ENCODE measurements at places on chromosomes 1 and 21.
A peak's percentile ranks its signal among the peaks of the same experiment; 100 is the strongest.

GRCh38 chr1:151309811-151310323 is 17.3 kb downstream of the PI4KB start:
- no peak for DNase-seq

GRCh38 chr21:15839026-15839425 is 109.2 kb downstream of the USP25 start:
- DNase-seq = no peak

DNA sequence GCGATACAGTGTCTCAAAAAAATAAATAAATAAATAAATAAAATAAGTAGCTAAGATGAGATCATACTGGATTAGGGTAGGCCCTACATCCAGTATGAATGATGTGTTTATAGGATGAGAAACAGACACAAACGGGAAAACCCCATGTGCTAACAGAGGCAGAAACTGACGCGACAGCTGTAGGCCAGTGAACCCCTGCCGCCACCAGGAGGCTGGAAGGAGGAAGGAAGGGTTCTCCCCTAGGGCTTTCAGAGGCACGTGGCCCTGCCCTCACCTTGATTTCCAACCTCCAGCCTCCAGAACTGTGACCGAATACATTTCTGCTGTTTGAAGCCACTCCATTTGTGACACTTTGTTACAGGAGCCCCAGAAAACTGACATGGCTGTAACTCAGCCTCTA is 38.5 kb downstream of the CHD5 start:
- DNase-seq = no peak

DNA sequence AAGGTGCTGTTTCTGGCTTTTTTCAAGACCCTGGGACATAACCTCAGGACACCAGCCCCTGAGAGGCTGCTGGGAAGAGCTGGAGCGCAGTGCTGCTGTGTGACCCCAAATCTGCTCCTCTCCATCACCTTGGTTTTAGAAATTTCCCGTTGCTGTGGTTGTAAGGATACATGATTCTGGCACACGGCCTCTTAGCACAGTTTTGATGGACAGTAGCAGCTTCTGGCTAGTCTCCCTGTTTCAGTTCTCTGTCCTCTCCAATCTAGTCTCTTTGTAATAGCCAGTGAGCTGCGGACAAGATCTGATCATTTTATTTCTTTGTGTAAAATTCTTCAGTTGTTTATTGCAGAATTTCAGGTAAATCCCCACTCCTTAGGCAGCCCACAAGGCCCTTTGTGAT is 3.1 kb downstream of the CLIC6 start:
- DNase-seq = no peak

GRCh38 chr1:21653744-21654100 is 15.4 kb downstream of the RAP1GAP start:
- DNase-seq = no peak

DNA sequence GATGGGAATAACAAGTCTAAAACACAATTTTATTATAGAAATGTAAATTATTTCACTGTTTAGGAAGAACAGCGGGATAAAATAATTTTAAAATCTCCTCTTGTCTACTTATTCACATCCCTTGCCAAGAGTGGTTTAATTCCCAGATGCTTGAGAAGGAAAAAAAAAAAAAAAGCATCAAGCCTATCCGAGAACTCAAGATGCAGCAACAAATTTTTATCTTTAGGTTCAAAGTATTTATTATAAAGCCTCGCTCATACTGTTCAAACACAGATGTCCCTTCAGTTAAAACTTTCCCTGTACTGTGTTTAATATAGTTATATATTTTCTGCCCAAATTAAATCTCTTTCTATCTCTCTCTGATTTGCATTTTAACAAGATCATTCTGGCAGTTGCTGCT is 1615.8 kb downstream of the PLA2G4A start:
- DNase-seq = no peak

- DNase-seq = no peak
Measured at GRCh38 chr1:170808216-170808885, 127.0 kb upstream of the MROH9 start.

DNA sequence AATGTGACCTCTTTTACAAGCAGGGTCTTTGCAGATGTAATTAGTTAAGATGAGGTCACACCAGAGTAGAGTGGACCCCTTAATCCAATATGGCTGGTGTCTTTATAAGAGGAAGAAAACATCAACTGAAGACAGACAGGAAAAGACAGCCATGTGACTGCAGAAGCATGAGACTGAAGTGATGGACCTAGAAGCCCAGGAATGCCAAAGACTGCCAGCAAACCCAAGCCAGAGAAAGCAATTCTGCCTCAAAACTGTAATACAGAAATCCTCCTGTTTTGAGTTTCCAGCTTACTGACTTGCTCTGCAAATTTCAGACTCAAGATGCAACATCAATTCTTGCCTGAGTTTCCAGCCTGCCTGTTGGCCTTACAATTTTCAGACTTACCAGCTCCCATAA is 17.3 kb downstream of the ENAH start:
- no peak for DNase-seq

DNA sequence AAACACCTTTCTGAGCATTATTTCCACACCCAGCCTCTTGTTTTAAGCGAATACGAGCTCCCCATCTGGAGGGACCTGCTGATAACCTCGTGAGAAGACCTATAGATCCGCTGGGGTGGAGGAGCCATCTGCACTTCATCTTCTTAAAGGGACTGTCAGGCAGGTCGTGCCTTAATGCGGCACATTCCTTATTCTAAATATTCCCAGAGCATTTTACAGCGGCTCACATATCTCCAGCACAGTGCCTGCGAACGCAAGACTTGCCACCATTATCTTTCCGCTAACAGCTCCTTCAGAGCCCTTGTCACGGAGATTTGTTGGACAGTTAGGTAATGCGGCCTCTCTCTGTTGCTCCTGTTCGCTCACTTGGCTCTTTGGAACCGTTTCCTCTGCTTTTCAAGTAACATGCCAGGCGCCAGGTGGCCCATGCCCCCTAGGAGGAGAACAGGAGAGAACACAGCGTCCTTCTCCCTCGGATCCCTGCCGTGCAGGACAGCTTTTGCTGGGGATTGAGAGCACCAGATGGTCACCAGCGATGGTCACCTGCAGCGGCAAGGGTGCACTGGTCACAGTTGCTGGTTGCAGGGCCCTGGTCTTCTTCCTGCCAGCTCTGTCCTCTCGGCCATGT is 162.4 kb downstream of the PGBD5 start:
- no peak for DNase-seq

- DNase-seq = no peak
Measured at GRCh38 chr1:180560200-180560867, 1.6 kb downstream of the OVAAL start.

- DNase-seq = no peak
Measured at GRCh38 chr1:91851130-91852010, 34.6 kb downstream of the TGFBR3 start.

DNA sequence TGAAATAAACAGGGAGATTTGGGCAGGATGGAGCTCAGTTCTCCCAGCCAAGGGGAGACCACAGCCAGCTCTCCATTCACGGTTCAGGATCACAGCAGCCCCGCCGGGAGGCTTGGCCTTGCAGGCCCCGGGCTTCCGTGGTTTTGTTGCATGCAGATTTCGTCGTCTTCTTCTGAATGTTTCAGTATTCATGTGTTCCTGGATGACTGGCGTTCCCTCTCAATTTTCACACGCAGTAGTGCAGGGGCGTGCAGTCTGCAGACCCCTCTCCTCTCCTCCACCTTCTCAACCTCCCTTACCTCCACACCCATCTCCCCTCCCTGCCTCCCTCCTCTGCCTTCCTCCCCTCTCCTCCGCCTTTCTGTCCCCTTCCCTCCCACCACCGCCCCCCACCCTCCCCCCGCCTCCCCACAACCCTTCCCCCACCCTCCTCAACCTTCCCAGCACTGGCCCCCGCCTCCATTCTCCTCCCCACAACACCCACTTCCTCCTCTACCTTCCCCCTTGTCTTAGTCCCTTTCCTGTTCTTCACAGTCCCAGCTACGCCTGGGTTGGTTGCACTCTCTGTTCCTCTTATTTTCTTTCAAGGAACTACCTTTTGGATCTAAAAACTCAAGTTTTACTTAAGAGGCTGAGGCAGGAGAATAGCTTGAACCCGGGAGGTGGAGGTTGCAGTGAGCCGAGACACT is 8.4 kb upstream of the SLC19A1 start:
- DNase-seq = no peak

GRCh38 chr1:30883389-30884172 is 25.0 kb downstream of the SDC3 start:
- no peak for DNase-seq

GRCh38 chr1:161952607-161953172 is 71.0 kb downstream of the OLFML2B start:
- no peak for DNase-seq

DNA sequence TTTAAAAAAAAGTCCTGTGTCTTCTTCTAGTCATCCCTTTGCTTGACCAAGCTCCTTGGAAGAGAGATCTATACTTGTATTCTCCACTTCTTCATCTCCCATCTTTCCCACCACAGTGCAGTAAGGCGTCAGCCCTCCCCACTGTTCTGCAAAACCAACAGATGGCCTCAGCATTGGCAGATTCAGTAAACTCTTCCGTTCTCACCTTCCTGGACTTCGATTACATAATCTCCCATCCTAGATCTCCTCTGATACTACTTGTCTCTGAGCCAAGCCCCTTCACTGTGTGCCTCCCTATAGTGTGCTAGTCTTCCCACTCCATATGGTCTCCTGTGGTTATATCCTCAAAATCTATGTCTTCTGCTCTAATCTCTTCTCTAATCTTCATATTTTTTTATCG is 1.6 kb upstream of the COLGALT2 start:
- no peak for DNase-seq

- DNase-seq = peak; percentile 10
Measured at GRCh38 chr1:224377676-224378006, 21.0 kb downstream of the CNIH4 start.

GRCh38 chr21:25637851-25638659 is 1.0 kb upstream of the JAM2 start:
- DNase-seq = no peak

DNA sequence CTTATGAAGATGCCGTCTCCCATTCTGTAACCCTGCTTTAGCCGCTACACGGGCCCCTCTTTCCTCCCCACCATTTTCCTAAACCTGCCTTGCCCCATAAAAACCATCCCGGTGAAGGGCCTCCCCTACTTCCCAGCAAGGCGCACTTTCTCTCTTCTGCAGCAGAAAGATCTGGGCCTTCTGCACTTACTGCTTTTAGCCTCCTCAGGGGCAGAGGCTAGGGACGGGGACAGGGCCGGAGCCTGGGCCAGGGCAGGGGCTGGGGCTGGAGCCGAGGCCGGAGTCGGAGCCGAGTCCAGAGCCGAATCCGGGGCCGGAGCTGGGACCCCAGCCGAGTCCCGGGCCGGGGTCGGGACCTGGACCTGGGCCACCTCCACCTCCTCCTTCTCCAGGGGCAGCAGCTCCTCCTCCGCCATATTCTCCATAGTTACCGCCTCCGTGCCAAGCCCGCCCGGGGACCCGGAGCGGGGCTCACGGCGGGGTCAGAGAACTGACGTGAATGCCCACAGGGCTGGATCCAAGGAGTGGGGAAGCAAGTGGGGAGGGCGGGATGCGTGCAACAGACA is 382 bp downstream of the TRMT1L start:
- no peak for DNase-seq

GRCh38 chr1:184493987-184494388 is 107.2 kb downstream of the C1orf21 start:
- DNase-seq = no peak

DNA sequence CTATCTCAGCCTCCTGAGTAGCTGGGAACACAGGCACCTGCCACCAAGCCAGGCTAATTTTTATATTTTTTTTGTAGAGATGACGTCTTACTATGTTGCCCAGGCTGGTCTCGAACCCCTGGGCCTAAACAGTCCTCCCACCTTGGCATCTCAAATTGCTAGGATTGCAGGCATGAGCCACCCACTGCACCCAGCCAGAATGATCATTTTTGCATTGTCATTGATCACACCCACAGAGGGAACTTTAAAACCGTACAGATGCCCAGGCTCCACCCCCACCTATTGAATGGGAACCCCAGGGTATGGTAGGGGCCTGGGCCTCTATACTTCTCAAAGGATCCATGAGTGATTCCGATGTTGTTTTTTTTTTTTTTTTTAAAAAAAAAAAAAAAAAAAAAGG is 36.7 kb downstream of the ETNK2 start:
- no peak for DNase-seq

GRCh38 chr1:161117759-161118581 is at the start of the genes NIT1 and PFDN2:
Gene NIT1 (plus strand): TSS chr1:161118105. CDS start chr1:161118177, 72 bp downstream.
Gene PFDN2 (minus strand): TSS chr1:161118037. CDS start chr1:161118026, 11 bp downstream.
- DNase-seq = no peak

DNA sequence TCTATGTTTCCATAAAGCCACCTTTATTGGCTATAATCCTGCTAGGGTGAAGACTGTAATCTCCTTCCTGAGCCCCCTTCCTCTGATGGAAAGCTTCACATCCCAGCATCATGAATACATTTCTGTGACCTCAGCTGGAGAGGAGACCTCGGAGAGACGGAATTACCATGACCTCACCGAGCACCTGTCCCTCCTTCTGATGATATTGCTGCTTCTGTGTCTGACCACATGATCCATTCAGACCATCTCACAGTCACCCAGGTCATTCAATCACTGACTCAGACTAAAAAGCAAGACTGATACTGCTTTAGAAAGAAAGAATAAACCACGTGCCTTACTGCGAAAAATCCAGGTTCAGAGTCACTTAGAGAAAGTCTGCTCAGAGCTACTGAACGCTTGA is 8.8 kb downstream of the KCND3 start:
- DNase-seq = no peak

DNA sequence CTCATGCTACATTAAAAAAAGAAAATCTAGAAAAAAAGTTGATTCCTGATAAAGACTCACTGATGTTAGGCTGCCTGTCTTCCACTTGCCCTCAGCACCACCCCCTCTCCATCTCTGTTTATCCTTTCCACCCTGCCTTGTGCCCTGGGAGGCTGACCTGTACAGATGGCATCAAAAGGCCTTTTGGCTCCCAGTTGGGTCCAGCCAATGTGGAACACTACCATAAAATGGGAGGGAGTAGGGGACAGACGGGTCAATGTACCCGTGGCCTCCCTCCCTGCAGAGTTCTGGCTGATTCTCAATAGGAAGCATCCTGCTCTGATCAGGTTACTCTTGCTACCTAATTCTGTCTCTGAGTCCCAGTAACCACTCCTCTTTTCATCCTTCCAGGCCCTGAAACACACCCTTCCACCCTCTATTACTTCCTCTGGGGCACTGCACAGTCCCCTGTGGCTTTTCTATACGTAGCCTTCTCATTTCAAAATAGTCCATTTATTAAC is 300.0 kb downstream of the HHIPL2 start:
- DNase-seq = no peak

GRCh38 chr21:34554227-34554626 is 42.2 kb upstream of the KCNE1 start:
- no peak for DNase-seq

DNA sequence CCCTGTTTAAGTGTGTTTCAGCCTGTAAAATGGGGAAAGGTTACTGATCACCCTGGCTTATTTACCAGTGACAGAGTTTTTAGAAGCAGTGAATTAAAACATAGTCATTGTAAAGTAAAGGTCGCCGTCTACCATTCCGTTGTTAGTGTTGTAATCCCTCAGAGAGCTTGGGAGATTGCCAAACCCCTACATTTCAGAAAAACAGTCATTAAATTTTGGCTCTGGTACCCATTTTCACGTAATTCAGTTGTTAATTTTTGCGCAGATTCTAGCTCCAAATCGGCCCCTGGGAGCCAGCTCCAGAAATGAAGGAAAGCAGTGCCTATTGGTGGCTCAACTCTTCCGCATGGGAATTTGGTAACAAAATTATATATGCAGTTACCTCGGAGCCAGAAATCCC is 127.7 kb upstream of the AJAP1 start:
- no peak for DNase-seq
